ENCODE measurements at places on chromosomes 2 and 18. TPM values are rescaled to one million over a fixed set of nuclear protein-coding genes. Genes with fewer than 3 reads are reported as not detected.

- no peaks in the 10 kb centered on the region for H3K36me3 ChIP-seq
- no peak for DNase-seq
- H3K27ac ChIP-seq = no peak overlapping the region
- no peaks in the 10 kb centered on the region for H3K27me3 ChIP-seq
- no peak overlapping the region for H3K4me3 ChIP-seq
- H3K4me1 ChIP-seq = no peaks in the 10 kb centered on the region
Measured at GRCh38 chr2:33770023-33770422, 170.9 kb upstream of the FAM98A start.

PIGN gene
- total RNA-seq = 22.6 TPM

DNA sequence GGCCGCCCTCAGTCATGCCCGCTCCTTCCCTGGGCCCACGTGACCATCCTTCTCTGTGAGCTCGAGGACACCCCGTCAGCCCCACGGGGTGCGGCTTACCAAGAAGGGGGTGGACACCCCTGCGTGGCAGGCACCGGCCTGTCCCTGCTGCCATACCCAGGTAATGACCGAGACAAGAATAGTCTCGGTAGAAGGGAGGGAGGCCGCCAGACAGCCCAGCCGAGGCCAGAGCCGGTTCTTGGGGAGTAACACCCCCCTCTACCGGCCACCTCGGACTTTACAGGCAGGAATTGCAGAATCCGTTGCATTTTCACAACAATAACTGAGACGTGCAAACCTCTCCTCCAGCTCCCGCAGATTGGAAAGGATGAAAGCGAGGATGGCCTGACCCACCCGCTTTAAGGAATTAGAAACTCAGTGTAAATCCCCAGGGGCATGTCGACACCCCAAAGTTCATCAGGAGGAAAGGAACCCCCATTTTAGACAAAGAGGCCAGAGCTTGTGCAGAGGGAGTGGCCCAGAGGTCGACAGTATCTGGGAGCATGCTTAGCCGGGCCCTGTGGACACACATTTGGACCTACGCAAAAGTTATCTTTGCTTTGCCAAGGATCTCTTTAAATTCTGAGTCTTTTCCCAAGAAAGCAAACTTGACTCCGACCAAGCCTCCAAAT lies 60.1 kb upstream of the GLI2 start:
- peak; percentile 65 for DNase-seq
- H3K27ac ChIP-seq = no peak overlapping the region
- H3K27me3 ChIP-seq = peaks cover 17% of the 10 kb centered on the region
- peaks cover 2% of the 10 kb centered on the region for H3K4me1 ChIP-seq
- H3K36me3 ChIP-seq = no peaks in the 10 kb centered on the region

- DNase-seq = no peak
- no peaks in the 10 kb centered on the region for H3K36me3 ChIP-seq
- H3K4me3 ChIP-seq = no peak overlapping the region
- H3K27me3 ChIP-seq = no peaks in the 10 kb centered on the region
- H3K4me1 ChIP-seq = peaks cover 16% of the 10 kb centered on the region
Measured at GRCh38 chr2:28580078-28580477, 84.2 kb downstream of the PLB1 start.

EN1 gene
- total RNA-seq = not detected

- H3K4me1 ChIP-seq = no peaks in the 10 kb centered on the region
- no peak overlapping the region for H3K27ac ChIP-seq
Measured at GRCh38 chr2:26461601-26462023, 16.3 kb downstream of the OTOF start.

DNA sequence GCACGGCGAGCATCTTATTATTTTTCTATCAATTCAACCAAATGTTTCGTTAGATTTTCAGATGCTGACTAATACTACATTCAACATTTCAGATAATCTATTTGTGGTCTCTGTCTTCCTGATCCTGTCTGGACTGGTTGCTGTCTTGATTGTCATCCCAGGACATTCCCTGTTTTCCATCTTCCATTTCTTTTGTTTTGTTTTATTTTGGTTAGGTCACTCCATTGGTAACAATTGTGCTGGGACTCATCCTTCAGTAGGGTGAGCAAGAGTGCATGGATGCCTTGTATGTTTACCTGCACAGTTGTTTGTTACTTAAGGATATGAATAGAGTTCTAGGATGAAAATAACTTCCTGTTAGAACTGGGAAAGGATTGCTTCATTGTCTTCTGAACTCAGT lies 55.9 kb upstream of the ACYP2 start:
- no peaks in the 10 kb centered on the region for H3K27me3 ChIP-seq
- H3K4me3 ChIP-seq = no peak overlapping the region
- no peak overlapping the region for H3K27ac ChIP-seq
- peaks cover 5% of the 10 kb centered on the region for H3K36me3 ChIP-seq
- peaks cover 8% of the 10 kb centered on the region for H3K4me1 ChIP-seq
- no peak for DNase-seq

- H3K27ac ChIP-seq = peak overlapping the region; percentile 27
- peaks cover 18% of the 10 kb centered on the region for H3K4me1 ChIP-seq
- no peak for DNase-seq
- no peaks in the 10 kb centered on the region for H3K36me3 ChIP-seq
- peaks cover 18% of the 10 kb centered on the region for H3K27me3 ChIP-seq
Measured at GRCh38 chr2:8455236-8456150, 226.4 kb upstream of the ID2 start.

GRCh38 chr2:206708286-206708685 lies 9.9 kb downstream of the DYTN start:
- H3K27me3 ChIP-seq = no peaks in the 10 kb centered on the region
- DNase-seq = no peak
- no peaks in the 10 kb centered on the region for H3K4me1 ChIP-seq
- H3K4me3 ChIP-seq = no peak overlapping the region
- H3K27ac ChIP-seq = no peak overlapping the region
- no peaks in the 10 kb centered on the region for H3K36me3 ChIP-seq

OTOF gene
- 0.45 TPM for total RNA-seq

GRCh38 chr2:77005522-77005921 lies 516.7 kb downstream of the LRRTM4 start:
- H3K4me1 ChIP-seq = no peaks in the 10 kb centered on the region
- H3K36me3 ChIP-seq = no peaks in the 10 kb centered on the region
- H3K4me3 ChIP-seq = no peak overlapping the region
- H3K27ac ChIP-seq = no peak overlapping the region

AKAIN1 gene
- total RNA-seq = not detected

DNA sequence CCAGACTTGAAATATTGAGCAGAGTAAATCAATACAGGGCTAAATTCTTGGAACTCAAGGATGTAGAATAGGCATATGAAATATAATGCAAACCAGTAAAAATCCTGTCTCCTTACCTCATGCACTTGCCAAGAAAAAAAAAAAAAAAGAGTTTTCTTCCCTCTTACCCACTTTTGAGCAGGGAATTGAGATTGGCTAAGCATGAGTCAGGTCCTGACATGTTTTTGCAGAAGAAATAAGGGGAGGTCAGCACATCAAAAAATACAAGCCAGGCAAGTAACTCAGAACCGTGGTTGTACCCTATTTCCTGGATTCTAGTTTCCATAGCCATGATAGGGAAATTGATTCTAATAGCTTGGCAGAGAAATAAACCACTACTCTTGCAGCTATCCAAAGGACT lies 1526.7 kb downstream of the LRP1B start:
- H3K4me1 ChIP-seq = no peaks in the 10 kb centered on the region
- H3K27ac ChIP-seq = no peak overlapping the region
- no peak for DNase-seq
- no peaks in the 10 kb centered on the region for H3K36me3 ChIP-seq
- H3K27me3 ChIP-seq = no peaks in the 10 kb centered on the region
- H3K4me3 ChIP-seq = no peak overlapping the region

DNA sequence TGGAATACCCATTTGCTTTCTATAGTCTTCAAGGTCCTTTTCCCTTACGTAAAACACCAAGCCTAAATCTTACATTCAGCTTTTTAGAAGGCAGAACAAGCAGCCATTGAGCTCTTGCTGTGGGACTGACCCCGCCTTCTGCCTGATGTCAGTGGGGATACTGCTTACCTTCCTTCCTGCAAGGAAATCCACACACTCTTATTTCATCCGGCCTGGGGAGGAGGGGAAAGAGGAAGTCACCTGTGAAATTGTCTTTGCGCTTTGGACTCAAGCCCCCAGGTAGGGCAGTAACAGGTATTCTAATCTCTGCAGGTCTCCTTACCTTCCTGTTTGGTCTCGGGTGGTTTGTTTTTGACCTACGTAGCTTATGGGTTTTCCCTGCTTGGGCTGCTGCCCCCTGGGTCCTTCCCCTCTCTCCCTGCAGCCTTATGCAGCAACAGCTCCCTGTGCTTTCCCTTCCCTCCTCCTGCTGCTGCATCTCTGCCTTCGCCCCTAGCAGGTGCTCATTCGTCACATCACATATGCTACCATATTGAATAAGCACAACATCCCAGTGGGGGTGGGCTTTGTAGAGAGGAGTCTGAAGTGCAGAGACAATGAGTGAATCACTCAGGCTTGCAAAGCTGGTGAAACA lies 402.5 kb upstream of the TRIB2 start:
- H3K4me1 ChIP-seq = peaks cover 31% of the 10 kb centered on the region
- H3K27me3 ChIP-seq = no peaks in the 10 kb centered on the region
- no peaks in the 10 kb centered on the region for H3K36me3 ChIP-seq
- no peak overlapping the region for H3K4me3 ChIP-seq
- no peak for DNase-seq

ERLEC1 gene
- 16.7 TPM for total RNA-seq

RIT2 gene
- not detected for total RNA-seq

DNA sequence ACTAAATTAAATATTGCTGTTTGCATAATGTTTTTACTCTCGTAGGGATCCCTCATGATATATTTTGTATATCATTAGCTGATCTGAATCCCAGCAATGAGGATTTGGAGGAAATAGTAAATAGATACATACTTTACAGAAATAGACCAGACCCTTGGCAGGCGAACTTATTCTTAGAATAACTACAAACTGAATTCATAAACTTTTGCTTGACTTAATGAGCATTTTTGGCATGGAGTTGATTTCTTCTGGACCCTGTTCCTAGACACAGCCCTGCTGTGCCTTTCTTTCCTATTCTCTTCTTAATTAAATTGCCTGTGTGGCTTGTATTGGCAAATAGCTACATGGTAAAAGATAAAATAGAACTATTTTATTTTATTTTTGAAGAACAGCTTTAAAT lies 145.9 kb downstream of the GREB1L start:
- H3K36me3 ChIP-seq = no peaks in the 10 kb centered on the region
- peaks cover 5% of the 10 kb centered on the region for H3K27me3 ChIP-seq
- no peak for DNase-seq
- no peak overlapping the region for H3K27ac ChIP-seq

DNA sequence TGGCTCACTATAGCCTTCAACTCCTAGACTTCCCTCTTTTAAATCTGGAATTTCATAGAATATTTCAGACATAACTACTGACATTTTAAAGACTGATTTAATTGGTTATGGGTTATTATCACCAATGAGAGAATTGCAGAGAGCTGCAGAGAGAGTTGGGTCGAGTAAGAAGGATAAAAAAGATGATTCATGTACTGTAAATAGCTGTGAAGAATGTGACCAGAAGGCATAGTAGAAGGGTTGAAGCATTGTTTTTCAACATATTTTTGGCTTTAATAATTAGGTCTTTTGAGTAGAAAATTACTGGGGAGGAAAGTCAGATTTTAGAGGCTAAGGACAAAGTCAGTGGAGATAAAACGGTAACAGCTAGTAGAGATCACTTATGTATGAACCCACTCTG lies 503.2 kb upstream of the SLC8A1 start:
- no peak overlapping the region for H3K4me3 ChIP-seq
- no peaks in the 10 kb centered on the region for H3K4me1 ChIP-seq
- no peaks in the 10 kb centered on the region for H3K36me3 ChIP-seq
- no peak for DNase-seq

GBX2 gene
- not detected for total RNA-seq

DNA sequence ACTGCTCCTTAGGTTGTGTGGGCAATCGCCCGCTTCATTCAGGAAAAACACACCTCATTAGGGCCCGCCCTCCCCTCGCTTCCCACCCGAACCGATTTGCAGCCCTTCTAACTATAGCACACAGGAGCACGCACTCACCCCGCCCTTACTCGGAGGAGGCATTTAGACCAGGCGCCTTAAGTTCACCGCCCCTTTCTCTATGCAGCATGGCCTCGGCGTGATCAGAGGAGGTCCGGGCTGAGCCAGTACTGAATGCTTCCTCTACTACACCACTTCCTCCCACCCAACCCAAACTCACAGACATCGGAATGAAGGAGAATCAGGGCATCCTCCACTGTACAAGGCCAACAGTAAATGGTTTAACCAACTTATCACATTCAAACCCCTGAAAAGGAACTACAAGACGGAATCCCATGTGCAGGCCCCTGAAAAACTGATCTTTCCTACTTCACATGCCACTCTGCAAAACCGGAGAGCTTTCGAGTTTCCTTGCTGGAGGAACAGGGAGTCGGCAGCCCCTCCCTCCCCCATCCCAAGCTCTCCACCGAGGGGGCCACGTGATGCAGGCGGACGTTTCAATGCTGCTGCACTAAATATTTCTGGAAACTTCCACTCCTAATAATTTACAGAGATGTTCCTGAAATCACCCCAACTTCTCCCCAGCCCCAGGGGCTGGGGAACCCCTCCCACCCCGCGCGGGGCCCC lies 1.4 kb downstream of the XPO1 start:
- H3K27ac ChIP-seq = peak overlapping the region; percentile 94
- peak; percentile 90 for DNase-seq
- no peaks in the 10 kb centered on the region for H3K27me3 ChIP-seq
- H3K4me3 ChIP-seq = peak overlapping the region; percentile 90
- peaks cover 33% of the 10 kb centered on the region for H3K4me1 ChIP-seq

GRCh38 chr2:128489526-128490273 lies 171.0 kb upstream of the HS6ST1 start:
- no peaks in the 10 kb centered on the region for H3K36me3 ChIP-seq
- H3K4me3 ChIP-seq = no peak overlapping the region
- no peak for DNase-seq
- H3K27me3 ChIP-seq = no peaks in the 10 kb centered on the region
- no peak overlapping the region for H3K27ac ChIP-seq

DNA sequence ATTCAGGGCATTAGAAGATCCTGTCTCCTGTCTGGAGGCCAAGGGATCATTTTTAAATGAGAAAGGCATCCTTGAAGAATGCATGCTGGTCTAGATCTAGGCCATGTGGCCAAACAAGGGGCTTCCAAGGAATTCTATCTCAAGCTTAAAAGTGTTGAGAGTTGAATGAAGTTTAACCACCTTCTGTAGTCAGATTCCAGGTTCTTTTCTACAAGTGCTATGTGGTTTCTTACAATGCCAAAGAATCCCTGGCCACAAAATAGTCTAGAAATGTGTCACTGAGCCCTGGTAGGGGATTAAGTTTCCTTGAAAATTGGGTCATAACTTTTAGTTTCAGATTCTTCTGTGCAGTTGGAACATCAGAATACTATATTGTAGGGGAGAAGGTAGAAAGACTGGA lies 640.7 kb upstream of the ACVR2A start:
- peaks cover 3% of the 10 kb centered on the region for H3K27me3 ChIP-seq
- no peaks in the 10 kb centered on the region for H3K36me3 ChIP-seq
- DNase-seq = no peak
- no peak overlapping the region for H3K27ac ChIP-seq
- no peak overlapping the region for H3K4me3 ChIP-seq
- H3K4me1 ChIP-seq = no peaks in the 10 kb centered on the region

DNA sequence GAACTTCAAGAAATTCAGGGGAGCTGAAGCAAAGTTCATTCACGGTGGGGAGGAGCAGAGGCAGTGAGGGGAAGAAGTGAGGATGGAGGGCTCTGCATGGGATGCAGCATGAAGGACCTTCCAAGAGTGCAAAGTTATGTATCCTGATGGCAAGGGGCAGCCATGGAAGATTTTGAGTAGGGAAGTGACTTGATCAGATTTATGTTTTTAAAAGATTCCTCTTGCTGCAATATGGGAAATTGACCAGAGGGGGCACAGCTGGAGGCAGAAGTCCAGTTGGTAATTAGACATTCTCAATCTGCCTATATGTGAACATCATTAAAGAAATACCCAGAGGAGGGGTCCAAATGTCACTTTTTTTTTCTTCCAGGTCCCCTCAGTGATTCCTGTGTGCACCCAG lies 21.5 kb upstream of the ANXA4 start:
- no peak for DNase-seq
- H3K4me3 ChIP-seq = no peak overlapping the region
- no peaks in the 10 kb centered on the region for H3K27me3 ChIP-seq
- no peaks in the 10 kb centered on the region for H3K36me3 ChIP-seq
- H3K4me1 ChIP-seq = no peaks in the 10 kb centered on the region
